Tibial artery (tissue), 4 donors: ENCODE measurements at places on chromosomes 2 and 18.

GRCh38 chr2:175008009-175008408 lies 2.8 kb upstream of the CHN1 start:
- no peak for DNase-seq

- no peak for DNase-seq
Observed at GRCh38 chr2:178125125-178125524, 12.9 kb downstream of the RBM45 start.

DNA sequence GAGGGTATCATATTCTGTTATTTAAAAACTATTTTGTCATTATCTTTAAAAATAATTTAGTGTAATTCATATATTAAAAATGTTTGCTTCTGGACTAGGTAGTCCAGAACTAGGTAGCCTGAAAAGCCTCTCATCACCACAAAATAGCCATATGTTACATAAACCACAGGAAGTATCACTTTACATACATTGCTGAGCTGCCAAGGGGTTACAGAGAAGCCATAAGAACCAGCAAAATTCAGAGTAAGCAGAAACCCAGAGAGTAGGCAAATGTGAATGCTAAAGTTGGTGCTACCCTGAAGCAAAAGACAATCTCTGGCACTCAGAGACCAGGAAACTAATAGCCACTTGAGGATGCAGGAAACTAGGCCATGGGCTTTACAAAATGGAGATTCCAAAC lies 60.9 kb downstream of the LOXHD1 start:
- DNase-seq, result no peak

- no peak for DNase-seq
Observed at GRCh38 chr2:151347906-151348305, 9.5 kb upstream of the TNFAIP6 start.

DNA sequence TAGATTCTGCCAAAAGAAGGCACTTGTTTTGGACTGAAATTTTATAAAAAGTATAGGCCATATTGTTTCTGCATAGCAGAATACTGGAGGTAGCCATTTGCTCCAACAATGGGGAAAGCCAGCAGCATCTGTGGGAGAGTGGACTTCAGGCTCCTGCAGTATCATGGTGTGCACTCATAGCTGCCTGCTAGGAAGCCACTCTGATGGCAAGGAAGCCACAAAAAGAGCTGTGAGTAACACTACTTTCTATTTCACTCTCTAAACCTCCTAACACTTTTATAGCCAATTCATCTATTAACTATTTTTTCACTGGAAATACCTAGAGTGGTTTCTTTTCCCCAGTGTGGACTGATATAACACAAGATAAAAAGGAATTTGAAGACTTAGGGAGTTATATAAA lies 144.4 kb upstream of the KCNJ3 start:
- DNase-seq, result no peak

DNA sequence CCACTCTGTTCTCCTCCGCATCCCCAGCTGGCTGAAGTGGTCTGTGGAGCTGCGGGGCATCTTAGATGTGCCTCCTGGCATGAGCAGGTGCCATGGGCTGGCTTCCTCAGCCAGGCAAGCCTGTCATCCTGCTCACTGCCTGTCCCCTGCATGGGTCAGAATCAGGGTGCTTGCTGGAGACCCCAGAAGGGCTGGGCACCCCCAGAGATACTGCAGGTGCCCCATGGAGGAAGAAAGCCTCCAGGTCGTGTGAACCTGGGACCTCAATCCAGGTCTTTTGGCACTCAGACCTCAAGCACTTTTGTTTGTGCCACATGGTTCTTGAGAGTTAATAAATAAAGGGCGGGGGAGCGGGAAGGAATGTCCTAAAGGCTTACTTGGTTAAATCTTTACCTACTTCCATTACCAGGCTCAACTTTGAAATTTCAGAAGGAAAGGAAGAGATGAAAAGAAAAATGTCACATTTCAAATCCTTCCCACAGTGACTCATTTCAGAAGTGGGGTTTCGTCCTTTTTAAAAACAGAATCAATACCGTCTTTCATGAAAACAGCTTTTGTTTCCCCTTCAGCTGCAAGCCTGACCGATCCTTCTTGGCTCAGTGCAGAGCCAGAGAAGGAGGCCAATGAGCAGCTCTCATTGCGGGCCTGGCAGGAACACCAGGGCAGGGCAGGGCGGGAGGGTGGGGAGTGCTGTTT lies 69.9 kb downstream of the RHOB start:
- no peak for DNase-seq
